ENCODE measurements at places on chromosomes 7 and 10. TPM values are rescaled to one million over a fixed set of nuclear protein-coding genes. Genes with fewer than 3 reads are reported as not detected.

GRCh38 chr7:32658034-32658433, 162.7 kb downstream of the AVL9 start:
- no peaks in the 10 kb centered on the region for H3K4me1 ChIP-seq
- peaks cover 11% of the 10 kb centered on the region for H3K27me3 ChIP-seq
- DNase-seq = no peak
- no peak overlapping the region for H3K4me3 ChIP-seq

DNA sequence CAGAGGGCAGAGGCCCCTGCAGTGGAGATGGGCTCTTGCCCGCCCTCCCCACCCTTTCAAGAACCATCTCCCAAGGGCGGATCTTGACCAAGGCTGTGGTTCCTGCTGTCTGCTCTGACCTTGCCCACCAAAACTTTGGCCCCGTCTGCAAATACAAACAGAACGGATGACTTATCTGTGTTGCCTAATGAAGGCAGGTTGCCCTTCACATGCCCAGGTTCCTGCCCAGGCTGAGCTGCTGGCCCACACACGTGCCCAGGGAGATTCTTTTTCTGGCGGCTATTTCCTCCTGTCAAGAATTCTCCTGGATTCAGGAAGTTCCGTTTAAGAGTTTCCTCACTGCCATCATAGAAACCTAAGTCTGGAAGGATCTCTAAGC, 78.3 kb downstream of the PROSER2 start:
- no peaks in the 10 kb centered on the region for H3K4me1 ChIP-seq
- no peak overlapping the region for H3K4me3 ChIP-seq
- no peaks in the 10 kb centered on the region for H3K36me3 ChIP-seq
- no peak for DNase-seq
- no peak overlapping the region for H3K27ac ChIP-seq
- no peaks in the 10 kb centered on the region for H3K27me3 ChIP-seq

DNA sequence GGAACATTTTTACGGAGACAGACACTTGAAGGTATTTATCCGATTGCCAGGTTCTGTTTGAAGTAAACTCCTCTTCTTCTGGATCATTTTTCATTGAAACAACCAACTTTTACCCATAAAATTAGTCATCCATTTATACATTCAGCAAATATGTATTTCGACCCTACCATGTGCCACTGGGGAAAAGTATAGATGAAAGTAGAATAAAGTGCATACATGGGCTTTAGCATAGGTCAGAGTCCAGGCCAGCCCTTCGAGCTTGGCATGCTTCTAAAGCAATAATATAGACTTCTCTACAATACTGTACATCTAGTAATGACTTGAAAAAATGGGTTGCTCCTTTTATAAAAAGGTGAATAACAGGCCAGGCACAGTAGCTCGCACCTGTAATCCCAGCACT, 10.1 kb downstream of the SLC25A16 start:
- H3K36me3 ChIP-seq = peaks cover 10% of the 10 kb centered on the region
- no peak overlapping the region for H3K27ac ChIP-seq
- no peaks in the 10 kb centered on the region for H3K27me3 ChIP-seq
- no peak overlapping the region for H3K4me3 ChIP-seq

- no peak for DNase-seq
- no peak overlapping the region for H3K4me3 ChIP-seq
- H3K4me1 ChIP-seq = no peaks in the 10 kb centered on the region
- peaks cover under 1% of the 10 kb centered on the region for H3K27me3 ChIP-seq
- peak overlapping the region; percentile 66 for H3K27ac ChIP-seq
Measured at GRCh38 chr10:43958964-43959363, 310.3 kb upstream of the ZNF32 start.

DNA sequence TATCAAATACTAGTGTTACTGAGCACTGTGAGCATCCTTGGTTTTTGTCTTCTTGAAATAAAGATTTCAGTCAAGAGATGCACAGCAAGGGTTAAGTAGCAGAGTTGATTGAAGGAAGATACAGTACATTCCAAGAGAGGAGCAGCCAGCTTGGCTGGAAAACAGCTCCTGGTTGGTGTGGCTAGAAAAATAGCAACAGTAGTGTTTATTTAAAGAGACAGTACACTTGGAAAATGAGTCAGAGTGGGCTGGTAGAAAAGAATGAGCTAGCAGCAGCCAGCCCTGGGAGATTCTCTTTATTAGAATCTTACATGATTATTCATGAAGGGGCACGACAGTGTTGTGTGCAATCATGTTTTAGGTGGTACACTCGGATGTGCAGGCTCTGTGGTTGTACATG, 1016.4 kb upstream of the SORCS1 start:
- no peak for DNase-seq
- H3K4me3 ChIP-seq = no peak overlapping the region
- H3K36me3 ChIP-seq = no peaks in the 10 kb centered on the region

DNA sequence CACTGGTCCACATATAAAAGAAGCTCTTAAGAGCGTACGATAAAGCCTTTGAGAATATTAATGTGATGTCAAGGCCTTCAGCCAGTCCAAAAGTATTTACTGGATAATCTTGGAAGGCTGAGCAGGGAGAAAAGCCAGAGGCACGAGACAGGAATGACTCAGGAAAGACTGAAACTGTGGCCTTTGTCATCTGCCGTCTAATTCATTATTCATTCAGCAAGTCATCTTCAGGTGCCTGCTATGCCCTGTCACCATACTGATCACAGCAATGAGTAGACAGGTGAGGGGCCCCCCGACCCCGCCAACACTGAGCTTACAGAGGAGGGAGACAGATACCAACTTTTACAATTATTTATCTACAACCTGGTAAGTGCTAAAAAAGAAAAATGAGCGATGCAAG, 78.9 kb downstream of the VOPP1 start:
- peaks cover 24% of the 10 kb centered on the region for H3K4me1 ChIP-seq
- peaks cover 42% of the 10 kb centered on the region for H3K36me3 ChIP-seq
- no peaks in the 10 kb centered on the region for H3K27me3 ChIP-seq
- no peak overlapping the region for H3K27ac ChIP-seq
- no peak overlapping the region for H3K4me3 ChIP-seq
- no peak for DNase-seq

GRCh38 chr7:40000734-40001315, 50.8 kb downstream of the CDK13 start:
- peaks cover 15% of the 10 kb centered on the region for H3K36me3 ChIP-seq
- H3K27ac ChIP-seq = no peak overlapping the region
- no peak overlapping the region for H3K4me3 ChIP-seq
- DNase-seq = no peak

GRCh38 chr10:69426376-69426727, 9.6 kb upstream of the TACR2 start:
- H3K4me1 ChIP-seq = peaks cover 49% of the 10 kb centered on the region
- no peak for DNase-seq

DNA sequence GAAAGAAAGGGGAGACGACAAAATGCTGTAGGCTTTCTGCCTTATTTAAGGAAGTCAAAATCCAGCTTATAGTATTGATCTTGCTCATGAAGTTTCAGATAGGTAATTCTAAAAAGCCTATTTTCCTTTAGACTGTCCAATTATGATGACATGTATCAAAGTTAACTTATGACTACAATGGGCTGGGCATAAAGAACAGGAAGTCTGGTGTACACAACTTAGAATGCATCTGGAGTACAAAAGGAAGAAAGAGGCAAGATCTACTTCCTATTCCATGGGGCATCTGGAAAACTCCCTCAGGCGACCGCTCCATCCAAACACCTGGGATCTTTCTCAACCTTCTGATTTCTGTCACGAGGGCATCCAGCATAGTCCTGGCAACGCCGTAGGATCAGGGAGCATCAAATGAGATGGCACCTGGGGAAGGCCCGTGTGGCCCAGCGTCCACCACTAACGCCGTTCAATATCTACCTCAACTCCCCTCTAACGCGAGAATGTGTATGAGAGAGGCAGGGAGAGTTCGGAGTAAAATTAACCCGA, 512 bp downstream of the FAM24B start:
- peaks cover 46% of the 10 kb centered on the region for H3K36me3 ChIP-seq
- peak overlapping the region; percentile 94 for H3K4me3 ChIP-seq
- H3K4me1 ChIP-seq = peaks cover 51% of the 10 kb centered on the region
- DNase-seq = no peak
- H3K27ac ChIP-seq = peak overlapping the region; percentile 96
- H3K27me3 ChIP-seq = no peaks in the 10 kb centered on the region

DNA sequence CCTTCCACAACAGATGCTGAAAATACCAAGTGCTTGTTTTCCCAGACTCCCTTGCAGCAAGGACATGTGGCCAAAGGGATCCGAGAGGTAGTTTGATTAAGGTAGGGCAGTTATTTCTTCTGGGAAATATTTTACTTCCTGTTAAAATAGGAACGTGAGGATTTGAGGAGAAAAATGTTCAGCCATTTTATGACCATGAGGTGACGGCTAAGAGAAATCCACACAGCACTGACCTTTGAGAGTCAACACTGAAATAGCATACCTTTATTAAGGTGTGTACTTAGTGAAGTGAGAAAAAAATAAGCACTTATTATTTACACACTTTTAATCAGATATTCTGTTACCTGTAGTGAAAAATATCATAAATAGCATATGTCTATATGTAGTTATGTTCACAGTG, 133.9 kb downstream of the PPP1R3A start:
- no peaks in the 10 kb centered on the region for H3K4me1 ChIP-seq
- H3K4me3 ChIP-seq = no peak overlapping the region
- H3K36me3 ChIP-seq = no peaks in the 10 kb centered on the region
- H3K27ac ChIP-seq = no peak overlapping the region
- DNase-seq = no peak
- no peaks in the 10 kb centered on the region for H3K27me3 ChIP-seq

The TUBGCP2 gene
- total RNA-seq = 52.4 TPM

DNA sequence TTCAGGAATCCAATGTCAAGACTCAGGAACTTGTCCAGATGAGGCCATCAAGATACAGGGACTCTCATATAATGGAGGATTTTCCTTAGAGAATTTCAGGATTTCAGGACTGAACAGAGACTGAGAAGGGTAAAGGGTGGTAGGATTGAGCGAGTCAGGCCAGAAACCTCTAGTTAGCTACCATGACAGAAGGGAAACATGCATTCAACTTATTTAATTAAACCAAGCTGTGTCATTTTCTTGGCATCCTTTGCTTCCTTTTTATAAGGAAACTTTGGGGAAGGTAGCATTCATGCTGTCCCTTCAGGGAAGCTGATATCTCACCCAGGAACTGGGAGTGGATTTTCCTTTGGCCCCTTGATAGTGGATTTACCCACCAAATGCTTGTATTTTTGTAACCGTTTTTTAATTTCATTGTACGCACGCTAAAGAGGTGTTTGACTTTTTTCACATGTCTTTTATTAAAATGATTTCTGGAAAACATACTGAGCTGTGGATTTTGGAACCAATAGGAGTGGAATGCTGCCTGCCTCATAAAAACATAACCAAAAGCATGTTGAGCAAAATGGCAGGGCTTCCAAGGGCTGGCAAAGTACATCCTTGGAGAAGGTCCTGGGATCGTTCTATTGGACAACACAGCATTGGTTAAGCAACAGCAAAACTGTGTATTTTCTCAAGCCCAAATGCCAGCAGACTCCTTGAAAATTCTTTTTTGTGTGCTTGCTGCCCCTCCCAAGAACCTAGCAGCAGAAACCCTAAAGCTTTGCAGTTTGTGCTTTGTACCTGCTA, 104.5 kb downstream of the CXCL12 start:
- no peaks in the 10 kb centered on the region for H3K36me3 ChIP-seq
- DNase-seq = no peak
- no peaks in the 10 kb centered on the region for H3K27me3 ChIP-seq
- H3K4me3 ChIP-seq = no peak overlapping the region
- H3K4me1 ChIP-seq = no peaks in the 10 kb centered on the region

DNA sequence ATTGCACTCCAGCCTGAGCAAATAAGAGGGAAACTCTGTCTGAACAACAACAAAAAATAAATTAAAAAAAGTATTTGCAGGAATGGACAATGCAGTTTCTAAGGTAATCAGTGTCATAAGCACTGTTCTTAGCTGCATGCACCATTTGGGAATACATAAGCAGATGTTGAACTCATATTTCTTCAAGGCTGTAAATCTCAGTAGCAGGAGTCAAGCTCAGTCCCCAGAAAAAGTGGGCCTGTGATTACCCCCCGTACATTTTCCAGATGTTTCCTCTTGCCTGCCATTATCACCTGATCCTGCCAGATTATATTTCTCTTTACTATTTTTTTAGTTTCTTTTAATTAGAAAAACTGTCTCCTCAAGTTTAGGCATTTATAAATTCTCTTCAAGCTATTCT, 667.6 kb upstream of the ANKRD30A start:
- DNase-seq = no peak
- H3K4me1 ChIP-seq = no peaks in the 10 kb centered on the region
- no peak overlapping the region for H3K4me3 ChIP-seq
- no peak overlapping the region for H3K27ac ChIP-seq

GRCh38 chr10:63670291-63670898, 149.2 kb downstream of the REEP3 start:
- peaks cover 3% of the 10 kb centered on the region for H3K4me1 ChIP-seq
- no peak for DNase-seq
- no peak overlapping the region for H3K27ac ChIP-seq
- H3K4me3 ChIP-seq = no peak overlapping the region

- peaks cover 7% of the 10 kb centered on the region for H3K27me3 ChIP-seq
- H3K27ac ChIP-seq = no peak overlapping the region
- no peaks in the 10 kb centered on the region for H3K36me3 ChIP-seq
- H3K4me3 ChIP-seq = no peak overlapping the region
- DNase-seq = no peak
- H3K4me1 ChIP-seq = peaks cover 2% of the 10 kb centered on the region
Measured at GRCh38 chr10:34520084-34520483, 295.0 kb downstream of the PARD3 start.

- no peaks in the 10 kb centered on the region for H3K36me3 ChIP-seq
- H3K27ac ChIP-seq = no peak overlapping the region
- no peaks in the 10 kb centered on the region for H3K27me3 ChIP-seq
- no peaks in the 10 kb centered on the region for H3K4me1 ChIP-seq
- no peak overlapping the region for H3K4me3 ChIP-seq
Measured at GRCh38 chr7:76430836-76431235, 6.1 kb downstream of the ZP3 start.

DNA sequence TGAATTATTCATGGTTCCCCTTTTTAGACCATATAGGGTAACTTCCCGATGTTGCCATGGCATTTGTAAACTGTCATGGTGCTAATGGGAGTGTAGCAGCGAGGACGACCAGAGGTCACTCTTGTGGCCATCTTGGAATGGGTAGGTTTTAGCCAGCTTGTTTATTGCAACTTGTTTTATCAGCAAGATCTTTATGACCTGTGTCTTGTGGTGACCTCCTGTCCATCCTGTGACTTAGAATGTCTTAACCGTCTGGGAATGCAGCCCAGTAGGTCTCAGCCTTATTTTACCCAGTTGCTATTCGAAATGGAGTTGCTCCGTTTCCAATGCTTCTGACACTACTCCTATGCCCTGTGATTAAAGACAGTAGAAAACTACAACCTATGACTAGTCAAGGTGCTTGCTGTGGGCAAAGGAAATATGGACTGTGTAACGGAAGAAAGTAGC, 18.8 kb upstream of the PAXIP1 start:
- no peak overlapping the region for H3K27ac ChIP-seq
- H3K27me3 ChIP-seq = peaks cover 3% of the 10 kb centered on the region
- DNase-seq = no peak
- H3K36me3 ChIP-seq = no peaks in the 10 kb centered on the region
- H3K4me1 ChIP-seq = no peaks in the 10 kb centered on the region

The NFE2L3 gene
- 15.3 TPM for total RNA-seq

- peaks cover 3% of the 10 kb centered on the region for H3K4me1 ChIP-seq
- no peak overlapping the region for H3K4me3 ChIP-seq
- no peak overlapping the region for H3K27ac ChIP-seq
- H3K27me3 ChIP-seq = no peaks in the 10 kb centered on the region
- no peak for DNase-seq
Measured at GRCh38 chr7:105196473-105196872, 182.5 kb downstream of the KMT2E start.

Data from activated CD4-positive, alpha-beta T cell treated with anti-CD3 and anti-CD28 coated beads, Interleukin-2, amount 10 ng/mL, durations not matched to agents 7 days and 5 days (primary cell).